Skeletal muscle cell (primary cell): ENCODE measurements at places on chromosomes 13 and 19.

DNA sequence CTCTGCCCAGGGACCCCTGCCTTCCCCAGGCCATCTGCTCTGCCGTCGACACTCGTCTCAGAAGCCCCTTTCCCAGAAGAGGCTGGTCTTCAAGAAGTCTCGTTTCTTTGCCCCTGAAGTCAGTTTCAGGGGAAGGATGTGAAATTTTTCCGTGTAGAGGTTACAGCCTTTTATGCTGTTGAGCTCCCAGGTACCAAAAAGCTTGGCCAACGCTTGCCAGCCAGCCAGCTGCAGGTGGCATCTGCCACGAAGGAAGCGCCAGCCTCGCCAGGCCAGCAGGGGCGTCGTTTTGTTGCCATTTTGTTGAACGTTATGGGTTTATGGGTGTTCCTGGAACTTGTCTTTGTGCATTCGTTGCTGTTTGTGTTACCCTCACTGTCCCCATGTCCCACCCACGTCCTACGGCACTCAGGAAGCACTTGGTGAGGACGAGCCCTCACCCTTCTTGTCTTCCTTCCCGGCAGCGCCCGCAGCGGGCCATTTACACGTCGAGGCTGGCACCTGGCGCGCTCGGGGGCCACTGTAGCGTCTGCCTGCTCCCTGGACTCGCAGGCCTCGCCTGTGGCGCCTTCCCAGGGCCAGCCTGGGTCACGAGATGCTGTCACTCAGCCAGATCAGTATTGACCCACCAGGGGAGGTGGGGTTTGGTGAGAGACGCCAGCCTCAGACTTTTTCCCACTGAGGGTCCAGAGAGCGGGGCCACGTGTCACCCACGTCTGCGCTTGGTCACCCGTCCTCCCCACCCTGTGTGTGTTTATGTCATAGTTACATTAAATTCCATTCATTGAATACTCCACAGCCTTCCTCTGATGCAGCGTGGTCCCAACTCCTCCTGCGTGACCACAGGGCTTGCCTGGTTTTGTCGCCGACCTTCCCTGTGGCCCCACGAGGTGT is 37.1 kb downstream of the AP1M1 start:
- DNase-seq, result no peak

GRCh38 chr19:1053176-1054101 is 13.5 kb upstream of the ARHGAP45 start:
- DNase-seq, result no peak

- peak; percentile 89 for DNase-seq
These were observed 89.8 kb downstream of the ZNF557 start for GRCh38 chr19:7159105-7159933.

GRCh38 chr19:28887920-28888618 is 324.9 kb downstream of the UQCRFS1 start:
- DNase-seq, result no peak

DNA sequence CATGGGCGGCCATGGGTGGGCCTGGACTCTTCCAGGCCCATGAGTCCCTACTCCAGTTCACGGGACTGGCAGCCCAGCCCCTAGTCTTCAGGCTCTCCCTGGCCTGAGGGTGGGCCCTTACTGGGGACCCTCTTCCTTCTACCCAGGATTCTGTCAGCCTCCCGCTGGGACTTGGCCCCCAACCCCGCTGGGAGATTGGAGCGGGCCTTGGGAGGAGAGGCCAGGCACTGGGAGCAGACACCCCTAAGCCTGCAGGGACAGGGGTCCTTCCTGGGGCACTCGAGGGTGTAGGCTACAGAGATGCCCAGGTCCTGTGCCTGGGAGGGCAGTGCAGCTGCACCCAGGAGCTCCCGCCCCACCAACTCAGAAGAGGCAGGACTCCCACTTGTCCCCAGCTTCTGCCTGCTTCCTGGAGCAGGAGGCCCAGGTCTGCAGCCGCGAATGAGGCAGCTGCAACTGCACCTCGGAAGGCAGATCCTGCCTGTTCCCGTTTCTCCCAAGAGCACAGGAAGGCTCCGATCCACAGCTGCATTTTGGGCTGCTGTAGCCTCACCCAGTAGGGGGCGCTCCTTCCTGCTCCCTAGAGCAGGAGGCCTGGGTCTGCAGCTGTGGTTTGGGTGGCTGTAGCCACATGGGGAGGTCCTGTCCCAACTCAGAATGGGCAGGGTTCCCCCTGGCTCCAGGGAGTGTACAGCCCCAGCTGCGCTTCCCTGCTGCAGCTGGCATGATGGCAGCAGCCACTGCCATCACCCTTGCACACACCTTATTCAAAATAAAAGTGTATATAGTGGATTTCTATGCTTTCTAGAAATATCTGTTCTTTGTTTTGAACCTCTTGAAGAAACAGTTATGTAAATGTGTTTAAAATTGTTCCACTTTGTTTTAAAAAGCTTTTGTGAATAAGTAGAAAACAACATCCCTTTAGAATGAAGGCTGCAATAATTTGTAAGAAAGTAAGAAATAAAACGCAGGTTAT is 46.8 kb downstream of the TEX26 start:
- DNase-seq, result no peak

- DNase-seq, result no peak
These were observed 173.8 kb downstream of the EFNB2 start for GRCh38 chr13:106361621-106362020.

DNA sequence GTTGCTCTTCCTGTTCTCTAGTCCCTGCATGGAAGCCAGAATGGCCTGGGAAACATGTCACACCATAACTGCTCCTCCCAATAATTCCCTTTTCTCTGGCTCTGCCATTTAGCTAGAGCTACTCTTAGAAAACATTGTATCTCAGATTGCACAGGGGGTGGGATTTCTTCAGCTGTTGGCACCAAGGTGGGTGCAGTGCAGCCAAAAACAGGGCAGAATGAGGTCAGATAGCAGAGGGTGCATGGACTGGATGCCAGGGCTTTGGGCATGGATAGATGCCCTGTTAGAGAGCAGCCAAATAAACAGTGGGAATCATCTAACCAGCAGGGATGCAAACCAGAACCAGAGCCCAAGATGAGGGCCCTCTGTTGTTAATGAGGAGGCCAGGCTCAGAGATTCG is 4.9 kb upstream of the AMER2 start:
- no peak for DNase-seq

GRCh38 chr13:99868767-99869166 is 102.8 kb downstream of the ZIC5 start:
- DNase-seq, result no peak

- DNase-seq, result no peak
These were observed 24.6 kb downstream of the POP4 start for GRCh38 chr19:29630655-29631054.

GRCh38 chr13:85618521-85618920 is 180.7 kb downstream of the SLITRK6 start:
- DNase-seq, result no peak

- DNase-seq, result no peak
These were observed 100.3 kb upstream of the DOCK9 start for GRCh38 chr13:99078017-99078771.

DNA sequence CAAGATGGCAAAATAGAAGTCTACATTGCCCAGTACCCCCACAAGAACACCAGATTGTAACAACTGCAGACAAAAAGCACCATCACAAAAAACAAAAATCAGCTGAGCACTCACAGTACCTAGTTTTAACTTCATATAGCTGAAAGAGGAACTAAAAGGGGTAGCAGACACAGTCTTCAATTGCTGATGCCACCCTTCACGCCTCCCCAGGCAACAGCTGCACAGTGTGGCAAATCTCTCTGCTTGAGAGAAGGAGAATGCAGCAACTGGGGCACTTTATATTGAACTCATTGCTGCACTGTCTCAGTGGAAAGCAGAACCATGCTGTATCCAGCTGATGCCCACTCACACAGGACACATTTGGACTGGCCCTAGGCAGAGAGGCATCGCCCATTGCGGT is 2714.5 kb upstream of the PCDH20 start:
- no peak for DNase-seq

DNA sequence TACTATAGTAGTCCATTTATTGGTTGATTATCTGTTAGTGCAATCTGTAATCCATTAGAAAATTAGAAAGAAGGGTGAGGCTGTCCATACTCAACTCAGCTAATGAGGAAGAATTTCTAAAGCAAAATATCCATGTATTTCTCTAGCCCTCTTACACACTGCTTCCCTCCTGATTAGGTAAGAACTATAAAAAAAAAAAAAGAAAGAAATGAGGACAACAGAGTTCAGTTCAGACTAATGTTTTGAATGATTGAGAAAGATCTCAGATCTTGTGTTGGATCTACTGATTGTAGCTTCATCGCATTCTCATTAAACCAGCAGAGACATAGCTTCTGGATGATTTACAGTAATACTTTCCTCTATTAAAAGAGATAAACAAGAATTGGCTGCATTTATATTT is 233.3 kb downstream of the KLF5 start:
- no peak for DNase-seq

DNA sequence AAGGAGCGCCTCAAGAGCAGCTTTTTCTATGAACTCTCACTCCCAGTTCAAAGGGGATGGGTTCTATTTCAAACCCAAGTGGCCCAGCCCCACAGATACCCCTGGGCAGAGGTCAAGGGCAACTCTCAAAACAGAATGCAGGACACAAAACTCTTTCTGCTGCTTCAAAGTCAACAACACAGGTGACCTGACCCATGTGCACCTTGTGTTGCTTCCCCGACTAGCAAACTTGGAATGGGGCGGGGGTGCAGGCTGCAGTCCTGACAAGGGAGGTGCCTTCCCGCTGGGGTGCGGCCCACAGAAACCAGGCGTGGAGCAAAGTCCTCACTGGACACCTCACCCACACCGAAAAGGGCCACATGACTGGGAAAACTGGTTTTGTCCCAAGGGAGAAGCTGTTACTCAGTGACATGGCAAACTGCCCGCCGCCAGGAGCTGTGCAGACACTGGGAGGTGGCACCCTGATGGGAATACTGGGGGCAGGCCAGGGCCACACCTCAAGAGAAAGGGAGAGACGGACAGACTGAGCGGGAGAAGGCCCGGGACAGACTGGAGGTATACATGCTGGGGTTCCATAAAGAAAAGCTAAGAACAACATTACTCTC is 17.4 kb downstream of the ZC3H4 start:
- no peak for DNase-seq

- DNase-seq, result no peak
These were observed 177.2 kb downstream of the STK24 start for GRCh38 chr13:98399756-98400155.

- peak; percentile 92 for DNase-seq
These were observed 12.8 kb downstream of the IER2 start for GRCh38 chr19:13162724-13163608.

- no peak for DNase-seq
These were observed 16.0 kb downstream of the SMAD9 start for GRCh38 chr13:36903925-36904595.

DNA sequence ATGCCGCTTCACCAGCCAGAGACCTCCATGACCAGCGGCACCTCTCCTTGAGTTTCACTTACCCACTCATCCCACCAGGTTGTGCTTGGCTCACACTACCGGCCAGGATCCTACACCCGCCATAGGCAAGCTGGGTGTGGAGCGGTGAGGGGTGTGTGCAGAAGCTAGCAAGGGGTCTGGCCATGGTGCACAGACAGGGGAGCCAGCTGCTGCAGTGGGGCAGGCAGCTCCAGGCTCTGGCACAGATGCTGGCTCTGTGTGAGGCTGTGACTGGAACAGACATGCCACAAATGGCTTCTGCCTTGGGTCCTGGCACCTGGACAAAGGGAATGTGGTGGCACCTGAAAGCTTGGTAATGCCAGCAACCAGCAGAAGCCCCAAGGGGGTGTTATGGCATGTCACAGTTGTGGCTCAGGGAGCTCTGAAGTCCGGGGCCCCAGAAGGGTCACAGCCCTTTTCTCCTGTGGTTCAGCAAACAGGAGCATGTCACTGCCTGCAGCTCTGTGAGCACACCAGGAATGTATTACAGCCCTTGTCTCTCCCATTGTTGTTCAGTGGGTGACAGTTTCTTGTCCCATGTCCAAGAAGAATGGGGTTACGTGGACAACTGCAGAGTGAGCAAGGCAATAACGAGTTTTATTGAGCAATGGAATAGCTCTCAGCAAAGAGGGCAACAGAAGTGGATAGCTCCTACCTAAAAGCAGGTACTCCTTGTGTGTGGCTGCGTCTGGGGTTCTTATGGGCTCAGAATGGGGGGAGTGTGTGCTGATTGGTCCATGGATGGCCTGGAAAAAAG is 2791.0 kb upstream of the PCDH20 start:
- DNase-seq, result no peak

DNA sequence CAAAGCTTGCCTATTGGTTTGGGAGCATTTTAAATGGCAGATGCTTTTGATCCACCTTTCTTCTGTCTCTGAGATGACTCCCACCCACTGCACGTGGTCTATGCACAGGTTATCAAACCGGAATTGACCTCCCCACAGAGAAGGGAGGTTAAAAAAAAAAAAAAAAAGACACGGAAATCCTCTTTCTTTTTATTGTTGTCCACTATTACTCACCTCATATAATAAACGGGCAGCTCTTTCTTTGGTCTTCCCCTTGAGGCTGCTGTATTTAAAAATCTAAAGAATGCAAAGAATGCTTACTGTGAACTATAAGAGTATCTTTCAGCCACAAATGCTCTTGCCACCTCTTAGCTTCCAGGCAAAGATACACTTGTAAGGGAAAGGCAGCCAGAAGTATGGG is 329.7 kb downstream of the NDFIP2 start:
- DNase-seq, result no peak

GRCh38 chr13:72462166-72462565 is 265.3 kb downstream of the MZT1 start:
- DNase-seq, result no peak

DNA sequence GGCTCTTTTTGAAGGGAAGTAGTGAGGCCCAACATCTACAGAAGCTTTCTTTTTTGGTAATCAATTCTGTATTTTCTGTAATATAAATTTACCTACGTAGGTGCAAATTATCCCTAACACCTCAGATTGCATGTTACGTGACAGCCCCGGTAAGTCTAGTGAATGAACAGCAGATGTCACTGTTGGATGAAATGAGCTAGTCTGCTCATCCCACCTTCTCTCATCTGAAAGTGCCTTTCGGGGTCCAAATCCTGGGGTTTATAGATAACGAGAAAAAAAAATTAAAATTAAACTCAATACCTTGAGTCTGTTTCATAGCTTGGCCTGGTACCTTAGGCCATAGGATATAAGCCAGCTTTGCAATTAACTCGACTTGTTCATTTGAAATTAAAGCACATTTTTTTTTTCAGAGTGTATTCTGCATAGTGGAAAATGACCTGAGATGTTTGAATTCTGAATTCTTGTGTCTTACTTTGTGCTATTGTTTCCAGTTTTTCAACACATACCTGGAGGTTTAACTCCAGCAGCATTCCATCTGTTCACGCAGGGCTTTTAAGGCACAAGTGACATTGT is 548.2 kb downstream of the GPC5 start:
- no peak for DNase-seq

DNA sequence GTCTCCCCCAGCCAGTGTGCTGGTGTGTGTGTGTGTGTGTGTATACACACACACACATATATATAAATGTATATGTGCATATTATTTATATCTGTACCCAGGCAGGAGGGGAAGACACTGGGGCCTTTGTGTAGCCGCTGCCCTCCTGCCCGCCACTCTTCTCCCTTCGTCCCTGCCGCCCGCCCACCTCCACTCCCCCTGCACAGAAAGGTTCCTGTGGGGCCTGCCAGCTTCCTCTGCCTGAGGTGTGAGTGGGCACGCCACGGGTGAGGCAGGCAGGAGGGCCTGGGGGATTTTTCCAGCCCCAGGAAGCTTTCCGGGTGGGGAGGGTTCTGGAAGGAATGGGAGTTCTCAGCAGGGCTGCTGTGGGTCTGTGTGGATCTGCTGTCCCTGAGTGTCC is 6.9 kb downstream of the IRF2BP1 start:
- no peak for DNase-seq

GRCh38 chr13:110915874-110916206 is 971 bp upstream of the ANKRD10 start:
- no peak for DNase-seq

GRCh38 chr13:80572308-80572922 is 231.5 kb upstream of the SPRY2 start:
- DNase-seq, result no peak
